ENCODE measurements at places on chromosomes 13 and 19. TPM values are rescaled to one million over a fixed set of nuclear protein-coding genes. Genes with fewer than 3 reads are reported as not detected.

DNA sequence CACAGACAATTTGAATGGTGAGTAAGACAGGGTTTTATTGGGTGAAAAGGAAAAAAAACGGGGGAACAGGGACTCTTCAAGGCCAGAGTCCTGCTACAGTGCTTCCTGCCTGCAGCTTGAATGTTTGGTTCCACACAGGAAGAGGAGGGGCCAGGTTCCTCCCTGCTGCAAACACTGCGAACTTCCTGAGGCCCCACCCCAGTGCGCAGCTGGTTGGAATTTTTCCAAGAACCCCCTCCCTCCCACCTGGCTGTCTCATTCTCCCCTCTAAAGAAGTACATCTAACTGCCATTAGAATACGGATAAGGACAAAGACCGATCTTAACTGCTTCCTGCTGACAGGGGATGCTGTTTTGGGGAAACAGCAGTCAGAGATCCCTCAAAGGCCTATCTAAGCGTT, 184.9 kb downstream of the GGACT start:
- no peak for DNase-seq

GRCh38 chr19:37950471-37951175, 43.6 kb downstream of the SIPA1L3 start:
- DNase-seq: no peak

DNA sequence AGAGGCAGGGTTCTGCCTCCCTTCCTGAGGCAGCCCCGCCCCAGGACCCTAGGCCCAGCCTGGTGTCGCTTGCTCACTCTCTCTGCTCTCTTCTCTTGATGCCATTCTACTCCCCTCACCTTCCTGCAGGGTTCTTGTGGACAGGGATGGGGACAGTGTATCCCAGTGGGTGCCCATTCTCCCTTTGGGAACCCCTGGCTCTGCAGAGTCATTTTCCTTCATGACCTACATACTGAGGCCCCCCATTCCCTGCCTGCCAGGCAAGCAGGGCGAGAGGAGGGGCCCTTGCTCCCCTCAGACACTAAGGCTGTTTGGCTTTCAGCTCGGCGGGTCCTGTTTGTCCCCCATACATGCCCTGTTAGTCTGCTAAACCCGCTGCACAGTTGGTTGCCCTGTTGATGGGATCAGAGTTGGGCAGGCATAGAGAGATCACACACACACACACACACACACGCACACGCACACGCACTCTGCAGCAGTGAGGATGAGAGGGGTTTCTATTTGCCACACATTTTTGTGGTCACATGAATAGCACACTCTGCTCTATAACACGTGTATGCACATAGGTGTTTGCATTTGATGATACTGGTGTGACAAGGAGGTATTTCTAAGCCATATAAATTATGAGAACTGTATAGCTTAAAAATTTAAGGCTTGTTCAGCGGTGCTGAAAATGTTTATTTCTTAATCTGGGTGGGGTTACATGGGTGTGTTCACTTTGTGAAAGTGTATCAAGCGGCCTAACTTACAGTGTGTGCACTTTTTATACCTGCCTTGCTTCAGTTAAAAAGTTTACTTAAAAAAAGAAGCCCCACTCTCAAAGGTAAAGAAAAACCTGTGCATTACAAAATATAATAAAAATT, 20.3 kb downstream of the NFIX start:
- no peak for DNase-seq

GRCh38 chr19:7078008-7078407, 8.5 kb downstream of the ZNF557 start:
- DNase-seq: no peak

- DNase-seq: no peak
These were observed 491 bp downstream of the CCER2 start for GRCh38 chr19:38911388-38912001.

The ZNF132 gene
- polyA plus RNA-seq: 6.2 TPM

The KCNN1 gene
- 1.2 TPM for polyA plus RNA-seq
